ENCODE measurements at places on chromosomes 13 and 19.

GRCh38 chr13:20465218-20465879 is 60.3 kb downstream of the CRYL1 start:
- DNase-seq: no peak

DNA sequence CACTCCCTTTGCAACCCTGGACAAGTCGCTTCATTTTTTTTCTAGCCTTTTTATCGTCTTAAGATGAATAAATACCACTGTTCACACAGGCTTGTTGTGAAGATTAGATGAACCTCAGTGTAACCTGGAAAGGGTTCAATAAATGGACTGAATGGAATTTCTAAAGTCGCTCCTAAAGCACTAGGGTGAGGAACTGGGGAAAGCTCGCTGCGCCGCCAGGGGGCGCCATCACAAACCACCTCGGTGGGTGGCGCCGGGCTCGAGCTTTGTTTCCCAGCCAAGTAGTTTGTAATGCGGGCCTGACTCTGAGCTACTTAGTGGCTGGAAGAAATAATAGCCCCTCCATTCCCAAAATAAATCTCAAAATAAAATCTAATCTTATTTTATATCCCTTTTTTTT is 2.2 kb upstream of the CEACAM6 start:
- peak; percentile 45 for DNase-seq

DNA sequence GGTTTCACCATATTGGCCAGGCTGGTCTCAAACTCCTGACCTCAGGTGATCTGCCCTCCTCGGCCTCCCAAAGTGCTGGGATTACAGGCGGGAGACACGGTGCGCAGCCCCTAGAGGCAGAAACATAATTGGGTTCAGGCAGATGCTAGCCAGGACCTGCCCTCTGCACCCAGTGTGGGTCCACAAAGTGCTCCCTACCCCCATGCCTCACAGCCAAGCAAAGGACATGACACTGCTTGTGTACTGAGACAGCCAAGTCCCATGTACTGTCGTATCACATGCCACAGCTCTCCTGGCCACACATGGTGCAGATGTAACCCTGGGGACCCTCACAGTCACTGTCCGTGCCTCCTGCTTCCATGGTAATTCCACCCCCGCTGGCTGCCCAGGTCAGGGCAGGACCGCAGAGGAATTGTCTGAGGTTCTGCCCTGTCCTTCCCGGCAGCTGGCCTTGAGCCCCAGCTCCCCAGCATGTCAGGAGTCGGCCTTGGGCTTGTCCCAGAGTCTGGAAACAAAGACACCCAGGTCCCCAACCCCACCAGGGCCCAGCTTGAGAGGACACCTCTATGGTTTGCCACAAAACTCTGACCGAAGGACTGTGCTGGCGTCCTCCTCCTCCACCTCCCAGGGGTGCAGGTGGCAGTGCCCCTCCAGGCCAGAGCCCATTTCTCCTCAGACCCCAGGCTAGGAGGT is 7.6 kb downstream of the PRR36 start:
- DNase-seq: no peak

DNA sequence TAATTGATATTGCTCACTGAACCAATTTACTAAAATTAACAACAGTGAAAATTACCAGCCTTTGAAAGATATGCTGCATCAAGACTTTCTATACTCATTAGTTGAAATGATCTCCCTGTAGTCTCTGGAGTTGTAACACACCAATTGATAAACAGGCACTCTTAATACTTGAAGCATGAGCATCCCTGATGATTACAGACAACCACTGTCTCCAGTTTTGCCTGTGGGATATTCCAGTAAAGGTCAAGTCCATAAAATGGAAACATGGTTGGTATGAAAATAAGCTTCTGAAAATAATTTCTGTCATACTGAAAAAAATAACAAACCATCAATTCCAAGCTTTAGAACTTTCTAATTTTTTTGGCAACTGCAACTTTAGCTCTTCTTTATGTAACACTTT is 405.8 kb downstream of the SPRY2 start:
- no peak for DNase-seq

DNA sequence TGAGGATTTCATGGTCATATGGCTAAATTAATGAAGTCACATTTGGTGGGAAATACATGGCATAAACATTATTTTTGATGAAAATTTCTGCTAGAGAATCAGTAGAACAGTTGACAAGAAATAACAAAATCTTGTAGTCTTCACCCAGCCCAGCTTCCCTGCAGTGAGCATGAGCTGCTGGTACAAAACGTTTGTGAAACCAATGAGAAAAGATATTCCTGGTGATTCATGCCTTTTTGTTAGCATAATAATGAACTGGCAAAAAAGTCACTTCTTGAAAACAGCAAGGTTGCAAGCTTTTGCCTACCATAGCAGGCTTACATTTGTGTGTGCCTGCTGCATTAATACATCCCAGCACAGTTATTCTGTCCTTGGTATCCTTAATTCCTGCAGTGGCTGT is 475.9 kb upstream of the HTR2A start:
- DNase-seq: no peak

All from T-helper 2 cell treated with Interferon-gamma antibody and Interleukin-4, amounts not matched to agents 5 μg/mL and 100 μg/mL, for 36 hours (primary cell).